ENCODE measurements at places on chromosomes 16 and 17. TPM values are rescaled to one million over a fixed set of nuclear protein-coding genes. Genes with fewer than 3 reads are reported as not detected.

Gene TBX2
- 2.4 TPM for total RNA-seq

DNA sequence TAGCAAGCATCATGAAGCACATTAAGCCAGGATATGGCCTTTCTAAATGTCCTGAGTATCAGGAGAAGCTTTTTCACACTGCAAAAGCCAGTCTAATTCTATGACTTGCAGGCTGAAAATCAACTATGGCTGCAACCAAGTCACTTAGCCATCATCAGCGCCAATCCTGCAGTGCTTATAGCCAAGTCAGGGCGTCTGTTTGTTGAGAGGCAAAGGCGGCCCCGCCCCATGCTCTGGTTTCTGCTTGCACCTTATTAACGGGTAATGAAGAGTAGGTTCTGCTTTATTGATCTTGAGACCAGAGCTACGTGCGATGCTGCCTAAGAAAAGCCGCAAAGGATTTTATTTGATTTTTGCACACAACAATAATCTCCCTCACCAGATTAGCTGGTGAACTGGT, 88.4 kb downstream of the CDH13 start:
- no peak for DNase-seq

- no peak for DNase-seq
These were observed 31.1 kb downstream of the ADCY7 start for GRCh38 chr16:50297301-50298074.

DNA sequence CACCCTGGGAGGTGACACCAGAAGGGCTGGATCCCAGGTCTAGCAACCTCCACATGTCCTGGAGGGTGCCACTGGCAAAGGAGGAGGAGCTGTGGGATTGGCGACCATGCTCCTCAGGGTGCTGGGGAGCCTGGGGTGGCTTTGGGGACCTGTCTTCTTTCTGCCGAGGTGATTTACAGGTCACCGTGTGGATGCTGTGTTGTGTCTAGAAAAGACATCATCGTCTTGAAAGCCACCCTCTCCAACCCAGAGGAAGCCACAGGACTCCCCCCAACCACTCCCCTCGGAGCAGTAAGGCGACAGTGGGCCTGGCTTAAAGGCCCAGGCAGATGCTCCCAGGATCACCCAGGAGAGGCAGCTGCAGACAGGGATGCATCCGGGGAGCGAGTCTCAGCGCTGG, 29.7 kb upstream of the FASN start:
- no peak for DNase-seq

- DNase-seq, result no peak
These were observed 1.6 kb downstream of the TRADD start for GRCh38 chr16:67157892-67158635.
